ENCODE measurements at places on chromosomes 11 and 22.

GRCh38 chr11:6979365-6979764, 40.8 kb downstream of the ZNF214 start:
- DNase-seq = peak; percentile 38

DNA sequence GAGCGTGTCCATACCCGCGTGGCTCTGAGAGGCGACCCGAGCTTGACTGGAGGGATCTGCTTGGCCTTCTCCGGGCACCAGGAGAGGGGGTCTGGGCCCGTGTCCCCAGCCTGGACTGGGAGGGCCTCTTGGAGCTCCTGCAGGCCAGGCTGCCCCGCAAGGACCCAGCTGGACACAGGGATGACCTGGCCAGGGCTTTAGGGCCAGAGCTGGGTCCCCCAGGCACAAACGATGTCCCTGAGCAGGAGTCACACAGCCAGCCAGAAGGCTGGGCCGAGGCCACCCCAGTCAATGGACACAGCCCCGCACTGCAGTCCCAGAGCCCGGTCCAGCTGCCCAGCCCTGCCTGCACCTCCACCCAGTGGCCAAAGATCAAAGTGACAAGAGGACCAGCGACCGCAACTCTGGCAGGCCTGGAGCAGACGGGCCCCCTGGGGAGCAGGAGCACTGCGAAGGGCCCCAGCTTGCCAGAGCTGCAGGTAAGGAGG, 38.2 kb downstream of the TRIOBP start:
- peak; percentile 69 for DNase-seq

DNA sequence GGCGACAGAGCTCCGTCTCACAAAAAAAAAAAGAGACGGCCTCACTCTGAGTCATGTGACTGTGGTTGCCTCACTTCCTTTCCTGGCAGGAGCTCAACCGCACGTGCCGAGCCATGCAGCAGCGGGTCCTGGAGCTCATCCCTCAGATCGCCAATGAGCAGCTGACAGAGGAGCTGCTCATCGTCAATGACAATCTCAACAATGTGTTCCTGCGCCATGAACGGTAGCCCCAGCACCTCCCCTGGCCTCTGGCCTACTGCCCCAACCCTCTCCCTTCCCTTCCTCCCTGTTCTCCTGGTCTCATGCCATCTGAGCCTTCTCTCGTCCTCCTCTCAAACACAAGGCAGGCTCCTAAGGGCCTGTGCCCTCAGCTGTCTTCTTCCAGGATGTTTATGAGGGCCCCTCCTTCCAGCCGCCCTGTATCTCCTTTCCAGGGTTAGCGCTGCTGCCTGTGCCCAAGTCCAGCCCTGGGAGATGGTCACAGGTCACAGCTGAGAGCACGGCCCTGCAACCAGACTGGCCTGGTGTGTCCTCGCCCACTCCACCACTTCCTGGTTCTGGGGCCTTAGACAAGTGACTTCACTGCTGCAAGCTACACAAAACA, 30.7 kb downstream of the TOM1 start:
- peak; percentile 92 for DNase-seq

GRCh38 chr22:43446037-43446803, 34.4 kb downstream of the MPPED1 start:
- DNase-seq = no peak

DNA sequence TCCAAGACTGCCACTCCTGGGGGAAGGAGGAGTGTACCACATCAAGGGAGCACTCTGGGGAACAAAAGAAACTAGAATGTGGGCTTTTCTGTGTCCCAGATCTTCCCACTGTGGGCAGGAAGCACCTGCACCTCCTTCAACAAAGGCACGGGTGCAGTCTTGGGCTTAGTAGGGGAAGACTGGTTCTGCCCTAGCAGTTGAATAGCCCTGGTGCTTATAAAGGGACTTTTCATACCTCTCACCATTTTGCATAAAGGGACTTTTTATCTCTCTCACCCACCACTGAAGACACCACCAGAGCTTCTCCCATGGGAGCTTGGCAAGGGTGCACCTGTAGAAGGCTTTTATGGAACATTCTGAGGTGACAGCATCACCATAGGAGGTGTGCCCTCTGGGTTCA, 65.8 kb upstream of the MS4A8 start:
- no peak for DNase-seq

GRCh38 chr22:41787331-41787730, 13.1 kb upstream of the CCDC134 start:
- DNase-seq = no peak

- peak; percentile 73 for DNase-seq
These were observed 365.5 kb downstream of the MN1 start for GRCh38 chr22:27435844-27436576.

Measured in AG08395 (cell line).